IgD-negative memory B cell (primary cell): ENCODE measurements at places on chromosomes 16 and 17. TPM values are rescaled to one million over a fixed set of nuclear protein-coding genes. Genes with fewer than 3 reads are reported as not detected.

CLDN6 gene
- not detected for polyA plus RNA-seq

PMP22 gene
- polyA plus RNA-seq = not detected

PYDC1 gene
- polyA plus RNA-seq = not detected

PRSS36 gene
- 1.4 TPM for polyA plus RNA-seq

TEKT3 gene
- polyA plus RNA-seq = not detected

FOXN1 gene
- not detected for polyA plus RNA-seq

ITGAX gene
- polyA plus RNA-seq = 6.2 TPM

ABCC11 gene
- polyA plus RNA-seq = not detected

SMIM22 gene
- not detected for polyA plus RNA-seq

KRTAP16-1 gene
- not detected for polyA plus RNA-seq

DPEP2 gene
- 45.3 TPM for polyA plus RNA-seq

RFNG gene
- polyA plus RNA-seq = 4.1 TPM

CDH8 gene
- polyA plus RNA-seq = not detected

CD19 gene
- 185 TPM for polyA plus RNA-seq

KRT28 gene
- polyA plus RNA-seq = not detected

MRPL12 gene
- 63.7 TPM for polyA plus RNA-seq

CA10 gene
- not detected for polyA plus RNA-seq

MMP28 gene
- 0.49 TPM for polyA plus RNA-seq

HNF1B gene
- polyA plus RNA-seq = not detected

PPY gene
- polyA plus RNA-seq = not detected

TM4SF5 gene
- not detected for polyA plus RNA-seq

AGRP gene
- not detected for polyA plus RNA-seq

CD300A gene
- 28.0 TPM for polyA plus RNA-seq

ACSF3 gene
- polyA plus RNA-seq = 53.9 TPM

AANAT gene
- 1.1 TPM for polyA plus RNA-seq

FOXL1 gene
- polyA plus RNA-seq = not detected

KCTD11 gene
- polyA plus RNA-seq = 6.8 TPM

SPAG5 gene
- polyA plus RNA-seq = 2.2 TPM

CNGB1 gene
- polyA plus RNA-seq = not detected

GLP2R gene
- not detected for polyA plus RNA-seq

SCPEP1 gene
- polyA plus RNA-seq = 131 TPM
